ENCODE measurements at places on chromosomes 2 and 18.

DNA sequence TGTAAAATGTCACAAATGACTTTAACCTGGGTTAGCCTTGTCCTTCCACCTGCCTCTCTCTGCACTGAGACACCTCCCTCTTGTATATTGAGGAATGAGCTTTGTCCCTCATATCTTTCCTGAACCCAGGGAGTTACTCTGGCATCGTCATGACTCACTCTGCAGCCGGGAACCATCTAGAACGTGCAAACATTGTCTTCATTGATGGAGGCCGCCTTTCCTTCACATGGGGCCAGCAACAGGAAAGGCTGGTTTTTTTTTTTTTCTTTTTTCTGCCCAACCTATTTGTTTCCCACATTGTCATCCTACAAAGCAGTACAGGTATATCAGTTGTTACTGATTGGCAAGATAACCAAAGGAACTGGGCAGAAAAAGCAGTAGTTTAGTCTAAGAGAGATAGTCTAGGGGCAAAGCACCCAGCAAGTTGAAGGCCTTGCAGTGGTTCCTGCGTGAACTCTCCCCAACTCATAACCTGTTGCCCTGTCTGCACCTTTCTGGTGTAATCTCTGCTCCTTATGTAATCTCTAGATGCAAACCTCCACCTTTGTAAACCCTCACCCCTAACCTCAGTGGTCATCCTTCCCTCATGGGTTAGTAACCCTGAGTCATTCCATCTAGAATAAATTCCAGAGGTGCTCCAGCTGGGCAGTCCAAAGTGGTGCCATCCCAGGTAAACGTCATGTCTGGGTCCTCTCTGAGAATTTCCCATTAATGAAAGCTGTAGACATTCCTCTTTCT is 38.3 kb downstream of the SLC40A1 start:
- no peak for DNase-seq

- no peak for DNase-seq
Measured at GRCh38 chr18:63410792-63411191, 11.5 kb downstream of the VPS4B start.

GRCh38 chr2:75428646-75429443 is 131.9 kb downstream of the EVA1A start:
- no peak for DNase-seq

- no peak for DNase-seq
Measured at GRCh38 chr18:12079491-12080237, 14.0 kb upstream of the ANKRD62 start.

DNA sequence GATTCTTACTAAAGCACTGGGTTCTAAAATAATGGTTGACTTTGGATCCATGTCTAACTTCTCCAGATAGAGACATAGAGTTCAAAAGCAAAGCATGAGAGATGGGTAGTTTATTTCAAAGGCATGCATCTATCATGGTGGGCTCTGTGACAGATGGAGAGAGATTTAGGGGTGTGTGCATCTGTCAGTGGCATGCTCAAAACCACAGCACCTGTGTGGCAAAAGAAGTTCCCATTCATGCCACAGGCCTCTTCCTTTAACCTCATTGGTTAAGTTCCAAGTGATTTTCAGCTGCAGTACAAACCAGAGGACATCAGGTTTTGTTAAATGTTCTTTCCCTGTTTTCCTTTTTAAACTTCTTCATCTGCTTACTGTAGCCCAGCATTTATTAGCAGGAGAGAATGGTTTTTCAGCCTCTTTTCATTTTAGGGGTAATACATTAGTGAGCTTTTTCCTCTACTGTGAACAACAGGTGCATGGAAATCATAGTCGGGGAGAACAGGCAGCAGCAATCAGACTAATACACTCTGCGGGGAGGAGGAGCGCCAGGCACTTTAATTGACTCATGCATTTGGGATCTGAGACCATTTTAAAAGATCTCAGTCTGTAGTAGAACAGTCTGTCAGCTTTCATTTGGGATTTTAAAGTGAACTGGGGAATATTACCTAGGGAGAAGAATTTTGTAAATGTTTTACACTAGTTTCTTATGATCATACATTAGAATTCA is 52.4 kb upstream of the UPP2 start:
- no peak for DNase-seq

- no peak for DNase-seq
Measured at GRCh38 chr2:200130762-200131166, 175.4 kb downstream of the MAIP1 start.

GRCh38 chr18:55695091-55695490 is 107.1 kb upstream of the TCF4 start:
- no peak for DNase-seq

DNA sequence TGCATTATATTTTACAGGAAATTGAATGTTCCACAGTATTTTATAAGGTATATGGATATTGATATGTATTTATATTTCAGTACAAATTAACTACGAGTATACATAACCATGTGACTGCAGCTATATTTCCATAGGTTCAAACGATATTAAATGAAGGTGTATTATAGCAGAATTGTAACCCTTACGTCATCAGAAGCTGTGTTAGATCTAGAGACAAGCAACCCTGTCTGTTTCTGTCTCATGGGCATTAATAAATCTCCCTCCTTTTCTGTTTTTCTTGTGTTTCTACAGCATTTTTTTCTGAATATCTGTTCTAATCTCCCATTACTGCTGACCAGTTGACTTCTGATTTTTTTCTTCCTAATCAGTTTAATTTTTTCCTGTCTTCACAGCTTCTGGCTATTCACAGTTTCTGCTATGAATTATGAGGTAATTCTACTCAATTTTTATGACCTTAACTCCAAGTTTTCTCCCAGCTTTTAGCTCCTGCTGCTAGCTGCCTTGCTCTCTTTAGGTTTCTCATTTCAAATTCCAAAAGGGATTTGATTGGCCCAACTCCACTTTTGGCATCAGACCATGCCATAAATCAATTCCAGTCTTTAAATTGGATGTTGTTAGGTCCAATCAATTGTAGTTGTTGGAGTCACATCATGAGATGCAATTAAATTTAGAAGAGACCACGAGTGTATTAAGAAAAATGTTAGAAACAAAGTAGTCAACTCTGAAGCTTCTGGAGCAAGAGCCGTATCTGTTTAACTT is 277.5 kb upstream of the ZSWIM2 start:
- no peak for DNase-seq

- no peak for DNase-seq
Measured at GRCh38 chr2:129884221-129884786, 95.2 kb upstream of the RAB6C start.

DNA sequence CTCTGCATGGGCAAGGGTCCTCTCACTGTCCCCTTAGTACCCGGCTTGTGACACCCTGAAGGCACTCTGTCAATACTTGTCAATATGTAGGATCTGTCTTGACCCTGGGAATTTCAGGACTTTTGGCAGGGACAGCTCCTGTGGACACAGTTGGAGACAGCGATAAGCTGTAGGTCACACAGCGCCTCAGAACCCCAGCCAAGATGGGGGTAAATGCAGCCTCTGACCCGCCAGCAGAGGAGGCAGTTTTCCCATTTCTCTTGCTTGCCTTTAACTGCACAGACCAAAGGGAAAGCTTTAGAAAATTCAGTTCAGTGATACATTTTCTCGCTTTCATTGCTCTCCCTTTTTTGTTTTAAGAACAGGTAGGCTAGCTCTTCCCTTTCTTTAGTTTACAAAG is 54.8 kb upstream of the KLHL29 start:
- DNase-seq, result no peak

DNA sequence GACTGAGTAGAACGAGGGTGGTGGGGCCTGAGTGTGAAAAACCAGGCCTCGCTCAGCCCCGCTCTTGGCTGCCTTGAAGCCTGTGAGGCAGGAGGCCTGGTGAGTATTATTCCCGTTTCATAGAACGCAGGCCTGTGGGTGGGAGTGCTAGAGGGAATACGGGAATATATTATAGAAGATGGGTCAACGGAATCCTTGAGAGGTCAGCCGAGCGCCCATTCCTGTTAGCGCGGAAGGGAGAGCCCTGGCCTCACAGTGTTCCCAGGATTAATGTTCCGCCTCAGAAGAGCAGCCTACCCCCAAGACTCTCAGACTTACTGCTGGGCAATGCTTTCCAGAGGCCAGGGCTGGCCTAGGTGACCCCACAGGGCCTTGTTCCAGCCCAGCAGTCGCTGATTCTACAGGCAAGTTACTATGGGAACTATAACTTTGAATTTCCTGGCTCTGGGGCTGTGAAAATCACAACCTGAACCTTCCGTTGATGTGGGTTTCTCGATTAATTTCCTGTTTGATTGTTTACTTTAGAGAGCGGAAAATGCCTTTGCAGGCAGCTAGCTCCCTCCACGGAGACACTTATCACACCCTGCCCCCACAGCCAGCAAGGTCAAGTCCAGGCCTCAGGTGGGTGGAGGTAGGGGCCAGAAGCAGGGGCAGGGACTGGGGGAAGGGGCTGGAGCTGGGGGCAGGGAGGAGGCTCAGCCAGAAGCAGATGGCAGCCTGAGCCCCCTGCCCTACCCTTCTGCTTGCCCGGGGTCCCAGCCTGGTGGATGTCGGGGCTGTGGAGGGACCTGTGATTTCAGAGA is 108.3 kb downstream of the SMAD7 start:
- no peak for DNase-seq

- no peak for DNase-seq
Measured at GRCh38 chr2:88841224-88841929, 149.9 kb downstream of the RPIA start.

DNA sequence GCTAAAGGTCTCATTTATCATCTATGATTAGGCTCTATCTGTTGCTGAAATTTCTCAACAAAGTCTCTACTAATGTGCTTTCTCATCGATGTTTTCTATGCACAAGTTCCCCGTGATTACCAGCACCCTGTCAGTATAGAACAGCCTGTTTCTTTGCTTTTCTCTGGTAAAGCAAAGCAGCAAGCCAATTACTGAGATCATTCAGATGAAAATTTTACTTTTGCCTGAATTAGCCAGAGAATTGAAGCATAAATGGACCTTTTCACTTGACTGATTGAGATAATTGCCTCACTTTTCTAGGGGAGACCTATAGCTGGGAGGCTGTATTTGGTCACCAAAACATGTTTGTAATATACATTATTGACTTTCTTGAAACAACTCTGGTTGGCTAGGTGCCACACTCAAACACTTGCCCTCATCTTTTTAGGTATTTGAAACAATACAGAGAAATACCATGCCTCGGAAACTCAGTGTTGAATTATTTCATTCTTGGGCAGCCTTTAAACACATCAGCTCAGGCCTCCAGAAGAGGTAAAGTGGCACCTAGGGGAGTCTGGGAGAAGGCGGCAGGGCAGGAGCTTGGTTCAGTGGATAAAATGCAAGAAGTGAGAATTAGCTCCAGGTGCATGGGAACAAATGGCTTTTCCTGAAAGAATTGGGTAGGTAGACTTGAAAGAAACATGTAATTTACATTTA is 96.2 kb downstream of the GALNT3 start:
- no peak for DNase-seq

DNA sequence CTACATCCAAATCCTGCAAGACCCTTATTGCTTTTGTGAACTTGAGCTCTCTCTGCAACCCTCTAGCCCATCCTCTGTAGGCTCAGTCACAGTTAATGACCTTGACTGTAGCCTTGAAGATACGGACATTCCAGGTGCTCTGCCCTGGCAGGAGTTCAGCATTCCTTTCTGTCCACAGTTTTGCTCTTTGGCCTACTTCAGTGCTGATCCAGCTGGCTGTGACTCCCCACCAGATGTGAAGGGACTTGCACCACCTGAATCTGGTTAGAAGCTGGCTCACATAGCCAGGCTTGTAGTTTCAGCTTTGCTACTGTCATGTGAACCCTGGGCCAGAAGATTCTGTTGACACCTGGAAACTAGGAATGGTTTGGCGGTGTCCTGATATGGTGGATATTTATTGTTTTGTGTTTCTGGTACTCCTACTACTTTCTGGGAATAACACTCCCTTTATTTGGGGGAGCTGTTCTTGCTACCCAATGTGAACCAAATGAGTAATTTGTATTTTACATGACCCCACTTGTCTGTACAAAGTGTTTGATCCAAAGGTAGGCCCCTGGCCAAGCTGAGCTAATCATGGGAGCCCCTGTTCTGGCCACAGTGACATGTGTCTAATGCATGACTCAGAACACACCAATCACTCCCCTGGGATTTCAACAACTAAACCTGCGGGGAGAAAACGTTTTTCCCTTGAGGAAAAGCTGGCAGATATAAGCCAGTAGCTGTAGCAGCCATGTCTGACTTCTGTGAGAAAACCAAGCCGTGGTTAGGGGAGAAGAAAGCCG is 73.4 kb downstream of the CDCA7 start:
- no peak for DNase-seq

GRCh38 chr2:39545957-39546356 is 108.9 kb upstream of the MAP4K3 start:
- DNase-seq, result no peak

All from activated B cell treated with CpG ODN at 0.5 μM for 24 hours (primary cell).